GM23338 (cell line): ENCODE measurements at places on chromosomes 7 and 10. TPM values are rescaled to one million over a fixed set of nuclear protein-coding genes. Genes with fewer than 3 reads are reported as not detected.

The NAT16 gene
- 0.21 TPM in 1 of 2 replicates, not detected in the other for total RNA-seq

DNA sequence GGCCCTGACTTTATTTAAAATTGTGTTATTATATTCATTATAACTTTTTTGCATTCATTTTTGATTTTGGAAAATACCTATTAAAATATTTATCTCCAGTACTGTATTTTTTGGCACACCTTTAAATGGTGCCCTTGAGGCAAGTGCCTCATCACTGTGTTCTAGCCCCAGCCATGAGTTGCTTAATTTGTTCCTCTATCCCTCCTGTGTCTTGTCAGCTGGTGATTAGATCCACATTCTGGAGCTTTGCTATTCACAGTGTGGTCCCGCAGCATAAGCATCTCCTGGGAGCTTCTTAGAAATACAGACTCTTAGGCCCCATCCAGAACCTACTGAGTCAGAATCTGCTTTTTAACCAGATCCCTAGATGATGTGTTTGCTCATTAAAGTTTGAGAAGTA is 19.8 kb downstream of the AGK start:
- H3K4me1 ChIP-seq = no peaks in the 10 kb centered on the region
- H3K27me3 ChIP-seq = no peaks in the 10 kb centered on the region
- DNase-seq = no peak
- no peak overlapping the region for H3K4me3 ChIP-seq
- peaks cover 6% of the 10 kb centered on the region for H3K36me3 ChIP-seq

- H3K27me3 ChIP-seq = no peaks in the 10 kb centered on the region
- no peak within 1 kb of the TSS for H3K4me3 ChIP-seq
- DNase-seq = no peak
- H3K27ac ChIP-seq = no peak within 1 kb of the TSS
- H3K4me1 ChIP-seq = peaks cover 8% of the 10 kb centered on the region; the same call in 1 of the 2 replicates
- no peaks in the 10 kb centered on the region for H3K36me3 ChIP-seq
Observed at GRCh38 chr7:143183024-143183423, at the start of gene TAS2R39. Gene TAS2R39 (plus strand): TSS chr7:143183419. CDS start chr7:143183419, 0 bp downstream.

The CYP2C19 gene
- total RNA-seq = 0.21 and 0.35 TPM in 2 replicates
